Muscle of back (tissue), 13 donors: ENCODE measurements at places on chromosomes 13 and 19.

- DNase-seq, result no peak
Observed at GRCh38 chr13:42651936-42652641, 78.1 kb downstream of the TNFSF11 start.

DNA sequence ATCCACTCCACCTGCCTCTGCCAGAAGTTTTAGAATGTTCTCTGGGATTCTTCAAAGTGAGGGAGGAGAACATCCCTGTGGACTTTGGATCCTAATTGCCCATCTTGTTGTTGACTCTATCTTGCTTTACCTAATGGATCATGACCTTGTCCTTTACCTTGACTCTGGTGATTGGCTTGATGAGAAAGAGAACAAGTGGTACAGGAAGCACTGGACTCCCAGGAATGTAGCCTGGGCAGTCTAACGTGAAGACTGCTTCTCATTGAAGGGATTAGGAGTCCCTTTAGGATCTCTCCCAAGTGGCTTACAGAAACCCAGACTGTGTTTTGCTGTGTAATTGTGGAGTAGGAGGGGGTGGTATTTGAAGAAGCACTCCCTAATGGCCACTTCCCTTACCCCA is 63.9 kb downstream of the SLC10A2 start:
- no peak for DNase-seq

GRCh38 chr19:38849147-38849859 is 483 bp downstream of the HNRNPL start:
- peak; percentile 98 for DNase-seq

DNA sequence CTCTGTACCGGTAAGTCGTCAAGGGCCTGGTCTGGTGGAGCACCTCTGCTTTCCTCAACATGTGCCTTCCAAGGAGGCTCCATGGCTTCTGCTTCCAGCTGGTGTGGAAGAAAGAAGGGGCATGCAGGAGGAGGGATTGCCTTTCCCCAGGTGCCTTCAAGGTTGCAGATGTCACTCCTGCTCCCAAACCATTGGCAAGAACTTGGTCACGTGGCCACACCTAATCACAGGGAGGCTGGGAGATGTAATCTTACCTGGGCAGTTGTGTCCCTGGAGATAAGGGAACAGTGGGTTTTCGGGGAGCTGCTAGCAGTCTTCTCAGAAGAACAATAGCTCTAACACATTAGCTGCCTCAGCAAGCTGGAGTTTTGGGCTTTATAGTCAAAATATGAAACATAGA is 9.7 kb upstream of the GPR18 start:
- no peak for DNase-seq

- DNase-seq, result peak; percentile 98
Observed at GRCh38 chr19:6373096-6373812, 660 bp downstream of the ALKBH7 start.

- no peak for DNase-seq
Observed at GRCh38 chr13:41502673-41503072, 45.3 kb downstream of the RGCC start.

- DNase-seq, result peak; percentile 40
Observed at GRCh38 chr13:22800526-22801401, 380.0 kb upstream of the SGCG start.

DNA sequence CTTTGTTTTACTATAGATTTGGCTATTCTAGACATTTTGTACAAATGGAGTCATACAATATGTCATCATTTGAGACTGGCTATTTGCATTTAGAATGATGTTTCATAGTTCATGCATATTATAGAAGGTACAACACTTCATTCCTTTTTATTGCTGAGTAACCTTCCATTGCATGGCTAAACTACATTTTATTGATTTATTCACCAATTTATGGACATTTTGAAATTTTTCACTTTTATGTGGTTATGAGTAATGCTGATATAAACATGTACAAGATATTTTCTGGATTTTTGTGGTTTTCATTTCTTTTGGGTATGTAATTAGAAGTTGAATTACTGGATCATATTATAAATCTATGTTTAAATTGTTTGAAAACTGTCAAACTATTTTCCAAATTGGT is 710.3 kb upstream of the SLITRK5 start:
- DNase-seq, result no peak

DNA sequence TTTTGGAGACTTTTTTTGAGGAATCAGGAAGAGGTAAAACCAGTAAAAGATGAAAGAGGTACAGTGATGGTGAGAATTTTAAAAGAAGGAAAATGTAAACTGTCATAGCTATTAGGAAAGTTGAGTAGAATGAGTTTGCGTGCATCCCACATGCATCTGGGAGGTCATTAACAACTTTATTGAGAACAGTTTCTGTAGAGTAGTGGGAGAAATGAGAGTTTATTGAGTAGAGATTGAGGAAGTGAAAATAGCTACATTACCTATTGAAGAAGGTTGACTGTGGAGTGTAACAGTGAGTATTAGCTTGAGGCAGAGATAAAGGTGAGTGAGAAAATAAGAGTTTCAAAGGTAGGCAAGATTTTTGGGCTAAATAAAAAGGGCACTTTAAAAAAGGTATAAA is 38.7 kb downstream of the BRCA2 start:
- DNase-seq, result no peak

DNA sequence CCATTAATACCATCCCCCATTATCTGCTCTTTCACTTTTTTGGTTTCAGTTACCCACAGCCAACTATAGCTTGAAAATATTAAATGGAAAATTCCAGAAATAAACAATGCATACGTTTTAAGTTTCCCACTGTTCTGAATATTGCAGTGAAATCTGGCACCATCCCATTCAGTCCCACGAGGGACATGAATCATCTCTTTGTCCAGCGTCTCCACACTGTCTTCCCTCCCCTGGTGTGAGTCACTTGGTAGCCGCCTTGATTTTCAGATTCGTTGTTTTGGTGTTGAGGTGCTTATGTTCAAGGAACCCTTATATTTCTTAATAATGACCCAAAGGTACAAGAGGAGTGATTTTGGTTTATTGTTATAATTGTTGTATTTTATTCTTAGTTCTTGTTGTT is 246.1 kb downstream of the DCT start:
- peak; percentile 84 for DNase-seq

DNA sequence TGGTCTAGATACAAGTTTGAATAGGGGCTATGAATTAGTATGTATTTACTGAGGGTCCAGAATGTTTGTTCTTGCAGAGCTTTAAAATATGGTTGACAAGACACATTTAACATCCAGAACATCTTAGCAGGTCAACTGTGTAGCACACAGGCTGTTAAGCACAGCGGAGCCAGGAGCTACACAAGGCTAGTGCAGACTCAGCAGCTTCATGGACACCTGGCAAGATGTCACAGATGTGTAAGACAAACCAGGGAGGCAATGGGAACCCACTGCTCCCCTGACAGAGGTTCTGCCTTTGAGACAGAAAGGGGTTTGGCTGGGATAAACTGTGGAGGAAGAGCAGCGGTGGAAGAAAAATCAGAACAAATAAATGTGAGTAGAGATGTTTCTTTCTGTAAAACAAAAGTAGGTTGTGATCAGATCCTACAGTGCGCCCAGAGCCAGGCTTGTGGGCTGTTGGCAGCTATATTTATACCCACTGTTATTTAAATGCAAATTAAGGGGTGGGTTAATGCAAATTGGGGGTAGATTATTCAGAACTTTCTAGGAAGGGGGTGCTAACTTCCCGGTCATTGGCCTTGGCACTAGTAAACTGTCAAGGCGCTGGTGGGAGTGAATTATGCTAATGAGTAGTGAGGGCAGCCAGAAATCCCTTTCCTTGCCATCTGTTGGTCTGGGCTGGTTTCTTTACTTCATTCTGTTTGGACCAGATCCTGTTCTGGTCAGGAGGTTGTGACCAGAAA is 33.0 kb downstream of the MIPEP start:
- DNase-seq, result no peak

GRCh38 chr19:46967578-46968032 is 52.0 kb upstream of the NPAS1 start:
- DNase-seq, result peak; percentile 56

DNA sequence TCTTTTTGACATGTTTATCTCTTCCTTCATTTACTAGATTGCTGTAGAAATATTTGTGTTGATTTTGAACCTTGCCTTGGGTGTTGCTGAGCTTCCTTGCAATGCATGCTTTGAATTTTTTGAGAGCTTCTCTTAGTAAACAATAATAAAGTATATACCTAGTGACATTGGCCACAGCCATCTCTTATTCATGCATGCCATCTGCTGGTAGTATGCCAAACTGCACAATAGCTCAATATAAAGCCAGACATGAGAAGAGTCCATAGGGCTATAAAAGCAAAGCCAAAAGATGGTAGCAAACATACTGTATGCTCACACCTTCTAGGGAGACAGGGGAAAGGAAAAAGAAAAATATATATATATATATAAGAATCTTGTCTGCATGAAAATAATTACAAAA is 18.9 kb upstream of the ZSCAN5A start:
- DNase-seq, result no peak

DNA sequence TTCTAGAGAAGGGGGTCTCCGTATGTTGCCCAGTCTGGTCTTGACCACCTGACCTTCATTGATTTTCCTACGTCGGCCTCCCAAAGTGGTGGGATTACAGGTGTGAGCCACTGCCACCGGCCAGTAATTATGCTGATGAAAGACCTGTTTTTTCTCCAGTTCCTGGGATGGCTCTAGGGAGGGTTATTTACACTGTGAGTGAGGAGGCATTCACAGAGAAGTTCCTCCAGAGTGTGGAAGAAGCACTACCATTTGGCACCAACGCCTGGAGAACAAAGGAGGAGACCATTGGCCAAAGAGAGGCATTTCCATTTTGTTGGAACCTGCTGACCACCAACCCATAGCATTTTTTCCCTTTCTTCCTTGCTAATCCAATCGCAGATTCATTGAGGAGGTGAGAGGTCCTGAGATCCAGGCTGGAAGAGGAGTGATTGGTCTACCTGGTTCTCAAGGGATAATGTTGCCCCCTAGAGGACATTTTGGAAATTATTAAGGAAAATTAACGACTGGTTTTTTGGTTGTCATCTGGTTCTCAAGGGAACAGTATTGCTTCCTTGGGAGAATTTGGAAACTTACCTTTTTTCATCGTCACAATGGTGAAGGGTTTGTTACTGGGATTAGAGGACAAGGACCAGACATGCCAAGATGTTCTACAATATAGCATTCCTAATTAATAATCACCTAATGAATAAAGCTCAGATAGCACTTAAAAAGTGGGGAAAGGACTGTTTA is 5.5 kb upstream of the SAE1 start:
- DNase-seq, result peak; percentile 71
